ENCODE measurements at places on chromosomes 3 and 15.

DNA sequence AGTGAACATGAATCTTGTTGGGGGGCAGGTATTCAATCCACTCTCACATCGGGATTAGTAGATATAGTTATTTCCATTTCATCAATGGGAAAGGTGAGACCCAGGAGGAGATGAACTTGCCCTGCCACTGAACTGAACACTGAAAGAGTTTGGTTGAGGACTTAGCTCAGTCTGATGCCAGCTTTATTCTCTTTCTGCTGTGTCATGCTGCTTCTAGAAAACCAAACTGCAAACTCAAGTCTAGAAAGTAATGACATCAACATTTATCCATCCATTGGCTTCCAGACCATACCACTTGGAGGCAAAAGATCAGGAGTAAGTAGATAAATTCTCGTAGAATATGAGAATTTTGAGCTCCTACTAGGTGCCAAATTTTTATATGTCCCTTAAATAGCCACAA is 288.0 kb upstream of the CTNNB1 start:
- no peak for DNase-seq

DNA sequence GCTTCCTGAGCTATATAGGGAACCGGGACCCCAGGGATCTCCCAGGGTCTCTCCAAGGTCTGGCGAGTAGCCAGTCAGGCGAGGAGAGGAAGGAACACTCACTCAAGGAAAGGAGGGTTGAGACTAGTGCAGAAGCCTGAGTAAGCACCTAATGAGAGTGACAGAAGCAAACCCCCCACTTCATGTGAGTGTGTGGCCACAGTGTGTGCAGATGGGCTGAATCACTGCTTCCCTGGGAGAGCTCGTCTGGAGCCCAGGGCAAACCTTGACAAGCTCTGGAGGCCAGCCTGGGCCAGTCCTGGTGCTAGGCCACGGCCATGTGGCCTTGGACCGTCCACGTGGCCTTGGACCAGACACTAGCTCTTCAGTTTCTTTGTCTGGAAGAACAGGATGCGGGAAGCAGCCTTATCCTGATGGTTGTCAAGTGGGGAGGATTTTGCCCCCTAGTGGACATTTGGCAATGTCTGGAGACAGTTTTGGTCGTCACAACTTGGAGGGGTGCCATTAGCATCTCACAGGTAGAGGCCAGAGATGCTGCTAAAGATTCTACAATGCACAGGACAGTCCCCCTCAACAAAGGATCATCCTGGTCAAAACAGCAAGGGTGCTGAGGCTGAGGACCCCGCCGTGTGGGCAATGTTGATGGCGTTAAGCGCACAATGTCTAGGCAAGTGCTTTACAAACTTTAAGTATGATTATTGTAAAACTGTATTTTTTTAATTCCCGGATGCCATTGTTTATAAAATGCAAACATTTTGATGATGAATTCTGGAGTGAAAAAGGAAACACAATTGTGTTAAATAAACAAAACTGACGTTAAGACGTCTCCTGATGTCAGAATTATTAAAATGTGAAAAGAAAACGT is 34.8 kb upstream of the CTSH start:
- DNase-seq: peak; percentile 88

DNA sequence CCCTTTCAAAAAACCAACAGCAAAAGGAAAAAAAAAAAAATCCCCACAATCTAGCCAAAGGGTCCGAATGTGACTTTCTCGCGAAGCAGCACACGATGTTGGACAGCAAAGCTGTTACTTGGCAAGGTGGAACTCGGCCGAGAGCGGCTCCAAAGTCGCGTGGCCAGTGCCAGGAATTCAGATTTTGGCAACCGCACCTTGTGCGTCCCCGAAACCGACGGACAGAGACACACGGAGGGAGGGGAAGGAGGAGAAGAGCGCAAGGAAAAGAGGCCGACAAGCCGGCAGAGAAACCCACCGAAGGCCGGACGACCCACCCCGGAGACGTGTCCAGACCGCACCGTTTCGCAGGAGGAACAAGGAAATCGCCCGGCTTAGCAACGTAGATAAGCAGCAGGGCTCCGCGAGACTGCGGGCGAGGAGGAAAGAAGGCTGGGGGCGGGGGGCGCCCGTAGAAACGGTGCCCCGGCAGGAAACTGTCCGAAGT is 517.3 kb downstream of the MECOM start:
- DNase-seq: no peak

GRCh38 chr15:35929740-35930444 is 383.9 kb upstream of the DPH6 start:
- DNase-seq: no peak

DNA sequence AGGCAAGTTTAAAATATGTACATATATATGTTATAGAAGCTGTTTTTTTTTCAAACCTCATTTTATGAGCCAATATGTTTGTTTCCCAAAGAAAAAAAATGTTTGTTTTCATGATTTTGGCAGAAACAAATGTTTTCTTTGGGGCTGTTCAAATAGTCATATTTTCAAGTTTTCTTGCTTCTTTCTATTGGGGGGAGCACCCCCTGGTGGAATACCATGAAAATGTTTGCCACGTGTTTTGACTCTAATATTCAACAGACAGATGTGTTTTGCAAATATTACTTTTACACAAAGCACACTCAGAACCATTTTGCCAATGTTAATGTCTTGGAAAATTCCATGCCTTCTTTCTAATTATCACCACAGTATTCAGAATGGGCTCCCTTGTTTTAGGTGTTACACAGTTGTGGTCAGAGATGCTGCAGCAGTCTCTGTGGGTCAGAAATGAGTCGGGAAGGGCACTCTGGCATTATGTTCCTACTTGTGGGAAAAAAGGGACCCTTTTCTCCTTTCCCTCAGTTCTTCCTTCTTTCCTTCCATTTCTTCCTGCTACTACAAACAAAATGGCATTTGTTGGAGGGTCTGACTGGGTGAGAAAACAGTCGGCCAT is 817.0 kb downstream of the TUSC7 start:
- peak; percentile 67 for DNase-seq

- DNase-seq: no peak
These were observed 3.7 kb downstream of the TRANK1 start for GRCh38 chr3:36941162-36941561.

All from Karpas-422 (cell line).